ENCODE measurements at places on chromosomes 5 and 9.

GRCh38 chr5:138981586-138981985 is 106.5 kb upstream of the LRRTM2 start:
- no peak for DNase-seq

DNA sequence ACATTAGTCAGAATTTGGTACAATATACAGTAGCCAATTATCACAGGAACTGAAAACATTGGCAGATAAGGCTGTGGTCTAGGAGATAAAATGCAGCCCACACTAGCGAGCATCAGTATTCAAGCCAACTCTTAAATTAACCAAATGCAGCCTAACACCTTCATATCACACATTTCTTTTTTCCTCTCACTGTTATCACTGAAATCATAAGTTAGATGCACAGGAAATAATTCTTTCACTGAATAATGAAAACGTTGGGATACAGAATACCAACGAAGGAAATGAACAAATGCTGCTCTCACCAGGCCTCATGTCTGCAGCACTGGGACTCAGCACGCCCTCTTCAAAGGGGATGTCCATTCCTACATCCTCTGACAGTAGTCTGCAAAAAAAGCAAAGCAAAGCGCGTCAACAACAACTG is 109.1 kb upstream of the PCA3 start:
- no peak for DNase-seq

GRCh38 chr5:173582216-173583111 is 34.0 kb downstream of the BOD1 start:
- DNase-seq, result no peak

GRCh38 chr5:172274951-172275753 is 8.4 kb downstream of the UBTD2 start:
- peak; percentile 47 for DNase-seq

DNA sequence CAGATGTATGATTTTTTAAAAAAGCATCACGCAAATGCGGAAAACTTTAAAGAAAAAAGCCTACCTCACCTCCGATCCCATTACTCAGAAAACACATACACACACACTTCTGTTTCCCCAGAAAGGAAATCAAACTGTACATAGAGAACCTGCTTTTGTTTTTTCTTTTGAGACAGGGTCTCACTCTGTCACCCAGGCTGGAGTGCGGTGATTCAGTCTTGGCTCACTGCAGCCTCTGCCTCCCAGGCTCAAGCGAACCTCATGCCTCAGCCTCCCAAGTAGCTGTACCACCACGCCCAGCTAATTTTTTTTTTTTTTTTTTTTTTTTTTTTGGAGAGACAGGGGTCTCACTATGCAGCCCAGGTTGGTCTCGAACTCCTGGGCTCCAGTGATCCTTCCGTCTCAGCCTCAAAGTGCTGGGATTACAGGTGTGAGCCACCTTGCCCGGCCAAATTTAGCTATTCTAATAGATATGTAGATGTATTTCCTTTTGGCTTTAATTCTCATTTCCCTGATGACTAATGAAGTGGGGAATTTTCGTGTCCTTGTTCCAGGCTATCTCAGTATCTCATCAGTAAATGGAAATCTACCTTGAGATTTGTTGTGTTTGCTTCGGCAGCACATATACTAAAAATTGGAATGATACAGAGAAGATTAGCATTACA is 25.7 kb upstream of the EEIG1 start:
- no peak for DNase-seq

DNA sequence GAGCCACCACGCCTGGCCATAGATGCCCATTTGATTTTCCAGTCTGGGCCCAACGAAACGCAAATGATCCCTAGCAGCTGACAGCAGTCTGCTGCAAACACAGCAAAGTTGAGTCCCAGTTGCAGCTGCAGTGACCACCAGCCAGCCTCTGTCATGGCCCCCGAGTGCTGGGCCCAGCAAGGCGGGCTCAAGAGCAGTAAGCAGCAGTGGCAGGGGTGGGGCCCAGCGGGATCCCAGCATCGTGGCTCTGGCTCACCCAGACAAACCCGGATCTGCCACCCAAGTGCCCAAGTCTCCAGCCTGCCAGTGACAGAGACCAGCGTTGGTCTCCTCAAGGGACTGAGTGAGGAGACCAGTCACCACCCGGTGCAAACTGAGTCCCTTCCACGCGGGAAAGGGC is 6.9 kb upstream of the LTC4S start:
- DNase-seq, result no peak

DNA sequence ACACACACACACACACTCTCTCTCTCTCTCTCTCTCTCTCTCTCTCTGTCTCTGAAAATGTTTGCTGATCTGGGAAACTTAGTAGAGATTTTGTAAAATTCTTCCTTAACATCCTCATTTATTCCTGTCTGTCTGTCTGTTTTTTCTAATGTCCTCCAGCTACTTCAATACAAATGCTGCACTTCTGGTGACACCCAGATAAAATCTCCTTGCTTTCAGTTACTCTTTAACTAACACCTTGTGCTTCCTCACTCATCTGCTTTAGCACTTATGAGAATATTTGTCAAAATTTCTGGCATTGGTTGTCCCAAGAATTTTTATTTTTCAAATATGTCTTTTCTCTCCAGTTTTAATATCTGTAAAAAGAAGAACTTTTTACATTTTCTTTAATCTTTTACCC is 35.0 kb upstream of the ARRDC3 start:
- no peak for DNase-seq

DNA sequence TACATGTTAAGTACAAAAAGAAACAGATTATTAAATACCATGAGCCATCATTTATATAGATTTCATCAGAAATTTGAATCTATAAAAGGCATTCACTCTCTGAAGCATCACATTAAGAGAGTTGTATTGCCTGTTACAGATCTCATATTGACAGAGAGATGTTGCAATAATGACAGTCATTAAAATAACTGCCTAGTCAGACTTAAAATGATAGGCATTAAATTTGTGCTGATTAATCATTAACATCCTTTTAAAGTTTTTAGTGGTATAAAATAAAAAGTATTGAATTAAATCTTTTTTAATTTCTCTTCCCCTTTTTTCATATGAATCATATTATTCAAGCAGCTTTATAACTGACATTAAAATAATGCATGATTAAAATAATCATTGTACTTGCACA is 404.9 kb upstream of the FAM174A start:
- no peak for DNase-seq

- DNase-seq, result no peak
Observed at GRCh38 chr5:39822020-39822419, 397.2 kb upstream of the DAB2 start.

GRCh38 chr5:145497052-145497451 is 338.1 kb downstream of the PRELID2 start:
- no peak for DNase-seq

- no peak for DNase-seq
Observed at GRCh38 chr5:138610918-138611677, 35.9 kb upstream of the HSPA9 start.

GRCh38 chr9:70409280-70409679 is 5.2 kb downstream of the KLF9 start:
- DNase-seq, result no peak

DNA sequence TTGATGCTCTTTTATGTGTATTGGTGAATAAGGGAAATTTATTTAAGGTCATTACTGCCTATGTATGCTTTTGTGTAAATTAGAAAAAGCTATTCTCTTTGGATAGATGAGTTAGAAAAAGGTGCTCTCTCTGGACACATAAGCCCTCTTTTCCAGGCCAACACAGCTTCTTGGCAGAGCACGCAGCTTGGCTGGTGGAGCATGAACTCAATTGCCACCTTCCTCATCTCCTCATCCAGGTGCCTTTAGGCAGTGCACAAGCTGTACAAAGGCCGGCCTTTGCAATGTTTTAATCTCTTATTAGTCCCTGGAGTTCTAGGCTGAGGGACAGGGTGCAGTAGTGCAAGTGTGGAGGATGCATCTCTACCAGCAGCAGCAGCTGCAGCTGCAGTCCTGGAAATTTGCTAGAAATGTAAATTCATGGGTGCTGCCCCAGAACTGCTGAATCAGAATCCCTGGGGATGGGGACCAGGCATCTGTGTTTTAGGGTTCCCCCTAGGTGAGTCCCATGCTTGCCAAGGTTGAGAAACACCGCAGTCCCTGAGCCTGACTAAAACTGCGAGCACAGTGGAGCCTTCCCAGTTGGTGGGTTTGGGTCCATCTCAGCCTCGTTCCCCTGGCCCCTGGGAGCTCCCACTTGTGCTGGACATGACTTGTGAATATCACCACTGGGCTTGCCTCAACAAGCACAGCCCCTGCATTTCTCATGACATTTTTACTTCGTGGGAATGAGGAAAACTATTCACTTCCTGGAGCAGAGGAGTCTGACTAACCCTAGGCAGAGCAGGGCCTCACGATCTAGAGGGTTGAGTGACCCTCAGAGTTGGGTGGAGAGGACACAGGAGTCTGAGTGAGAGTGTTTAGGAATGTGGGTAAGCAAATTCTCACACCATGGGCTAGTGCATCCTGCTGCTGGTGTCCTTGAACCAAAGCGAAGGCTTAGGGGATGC is 272.3 kb downstream of the ZSWIM6 start:
- no peak for DNase-seq

DNA sequence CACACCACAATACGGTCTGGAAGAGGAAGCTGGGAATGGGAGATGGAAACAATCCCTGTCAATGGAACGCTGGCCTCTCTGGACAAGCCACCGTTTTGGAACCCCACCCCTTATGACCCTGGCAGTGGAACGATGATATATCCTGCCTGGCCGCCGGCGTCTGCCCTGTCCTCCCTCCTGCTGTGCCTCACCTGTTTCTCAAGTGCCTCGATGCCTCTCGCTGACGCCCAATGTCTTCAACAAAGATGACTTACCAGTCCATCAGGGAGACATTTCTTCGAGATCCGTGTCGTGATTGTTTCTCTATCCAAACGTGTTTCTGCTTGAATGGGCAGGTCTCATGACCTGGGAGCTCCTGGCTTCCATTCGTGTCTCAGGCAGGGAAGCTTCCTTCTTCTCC is 476.5 kb downstream of the SPATA31A7 start:
- no peak for DNase-seq

DNA sequence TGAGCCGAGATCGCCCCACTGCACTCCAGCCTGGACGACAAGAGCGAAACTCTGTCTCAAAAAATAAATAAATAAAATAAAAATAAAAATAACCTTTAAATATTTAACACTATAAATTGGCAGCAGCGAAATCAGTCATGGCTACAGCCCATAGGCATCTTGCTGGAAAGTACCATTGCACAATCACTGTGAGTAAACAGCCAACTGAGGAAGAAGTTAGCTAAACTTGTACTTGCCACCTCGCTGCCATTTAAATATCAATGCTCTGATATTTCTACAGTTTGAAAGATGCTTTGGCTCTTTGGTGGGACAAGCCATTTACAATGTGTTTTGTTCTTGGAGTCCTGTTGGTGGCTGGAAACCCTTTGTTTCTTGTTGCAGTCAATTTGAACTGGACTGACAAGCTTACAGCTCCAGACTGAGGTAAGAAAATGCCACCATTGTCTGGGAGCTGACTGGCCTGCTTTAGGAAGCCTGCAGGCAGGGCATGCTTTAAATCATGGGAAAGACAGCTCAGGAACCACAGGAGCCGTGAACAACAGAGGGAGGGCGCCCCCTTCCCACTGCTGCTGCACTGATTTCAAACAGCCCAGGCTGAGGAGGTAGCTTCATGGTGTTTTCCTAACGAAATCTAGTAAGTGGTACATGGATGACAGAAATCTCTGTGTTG is 322.8 kb upstream of the RFX3 start:
- no peak for DNase-seq

GRCh38 chr9:111231801-111232580 is 98.0 kb downstream of the OR2K2 start:
- DNase-seq, result no peak

DNA sequence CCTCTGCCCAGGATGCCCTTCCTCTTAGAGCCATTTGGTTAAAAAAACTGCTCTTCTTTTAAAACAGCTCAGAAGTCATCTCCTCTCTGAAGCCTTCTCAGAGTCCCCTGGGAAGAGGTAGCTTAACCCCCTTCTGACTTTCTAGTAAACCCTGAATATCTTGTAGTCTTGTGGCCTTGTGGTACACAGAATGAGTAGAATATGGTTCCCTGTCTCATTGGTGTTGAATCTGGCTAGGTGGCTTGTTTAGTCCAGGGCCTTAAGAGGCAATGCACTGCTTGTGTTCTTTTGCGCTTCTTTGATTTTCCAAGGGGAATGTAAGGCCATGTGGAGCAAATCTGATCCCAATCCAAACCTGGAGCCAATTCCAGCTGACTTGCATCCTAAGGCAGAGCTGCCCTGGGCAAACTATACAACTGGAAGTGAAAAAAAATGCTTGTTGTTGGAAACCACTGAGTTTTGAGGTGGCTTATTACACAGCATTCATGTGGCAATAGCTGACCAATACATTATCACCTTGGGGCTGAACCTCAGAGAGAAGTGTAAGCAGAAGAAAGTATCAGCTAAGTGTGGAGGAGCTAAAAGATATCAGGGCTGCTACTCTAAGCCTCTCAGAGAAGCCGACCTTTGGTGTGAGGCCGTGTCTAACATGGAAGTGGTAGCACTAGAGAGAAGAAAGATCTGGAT is 31.0 kb downstream of the ALG2 start:
- no peak for DNase-seq

GRCh38 chr5:59543821-59544442 is 349.6 kb downstream of the PDE4D start:
- no peak for DNase-seq

- no peak for DNase-seq
Observed at GRCh38 chr9:23120630-23121029, 674.0 kb downstream of the DMRTA1 start.

- DNase-seq, result no peak
Observed at GRCh38 chr5:43020399-43020746, 19.7 kb downstream of the ANXA2R start.

DNA sequence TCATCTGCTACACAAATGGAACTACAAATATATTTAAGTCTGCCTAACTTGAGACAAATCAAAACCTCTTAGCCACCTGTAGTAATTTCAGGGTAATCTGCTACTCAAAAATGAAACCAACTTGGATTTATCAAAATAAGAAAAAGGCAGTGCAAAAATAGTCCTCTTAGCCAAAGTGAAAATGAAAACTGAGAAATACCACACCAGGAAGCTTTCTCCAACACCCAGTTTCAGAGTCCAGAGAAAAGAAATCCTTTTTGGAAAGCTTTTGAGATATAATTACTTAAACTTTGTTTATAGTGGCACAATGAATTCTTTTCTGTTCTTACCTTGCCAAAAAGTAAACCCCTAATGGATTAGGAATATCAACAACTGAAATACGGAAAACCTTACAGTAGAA is 990.4 kb downstream of the EFNA5 start:
- DNase-seq, result no peak

- peak; percentile 49 for DNase-seq
Observed at GRCh38 chr9:134858051-134858841, 22.4 kb upstream of the FCN2 start.

GRCh38 chr5:75823811-75824210 is 106.6 kb upstream of the POC5 start:
- DNase-seq, result no peak

All from stimulated activated CD4-positive, alpha-beta T cell treated with anti-CD3 and anti-CD28 coated beads, TNF-alpha, amount 100 ng/mL, for 48 hours (primary cell).